ENCODE measurements at places on chromosomes 4 and X. TPM values are rescaled to one million over a fixed set of nuclear protein-coding genes. Genes with fewer than 3 reads are reported as not detected.

GRCh38 chrX:129791961-129792570 lies 12.3 kb downstream of the SASH3 start:
- no peaks in the 10 kb centered on the region for H3K36me3 ChIP-seq
- no peaks in the 10 kb centered on the region for H3K27me3 ChIP-seq
- H3K4me3 ChIP-seq, result no peak overlapping the region
- no peak for DNase-seq

- peak; percentile 42 for DNase-seq
- peaks cover 21% of the 10 kb centered on the region for H3K4me1 ChIP-seq
These were observed at the start of gene SRPX2 for GRCh38 chrX:100643956-100644860. Gene SRPX2 (plus strand): TSS chrX:100644199. CDS start chrX:100646323, 2,124 bp downstream.

GRCh38 chr4:186622788-186623464 lies 67.6 kb upstream of the MTNR1A start:
- DNase-seq, result no peak
- peaks cover 64% of the 10 kb centered on the region for H3K36me3 ChIP-seq
- H3K4me1 ChIP-seq, result no peaks in the 10 kb centered on the region
- H3K27ac ChIP-seq, result no peak overlapping the region

The GRK4 gene
- 4.3 TPM for polyA plus RNA-seq

The TMEM156 gene
- polyA plus RNA-seq, result 0.68 TPM

GRCh38 chr4:174120446-174121295 lies 162.8 kb downstream of the FBXO8 start:
- no peak overlapping the region for H3K27ac ChIP-seq
- no peak overlapping the region for H3K4me3 ChIP-seq
- peak; percentile 9 for DNase-seq
- no peaks in the 10 kb centered on the region for H3K4me1 ChIP-seq

DNA sequence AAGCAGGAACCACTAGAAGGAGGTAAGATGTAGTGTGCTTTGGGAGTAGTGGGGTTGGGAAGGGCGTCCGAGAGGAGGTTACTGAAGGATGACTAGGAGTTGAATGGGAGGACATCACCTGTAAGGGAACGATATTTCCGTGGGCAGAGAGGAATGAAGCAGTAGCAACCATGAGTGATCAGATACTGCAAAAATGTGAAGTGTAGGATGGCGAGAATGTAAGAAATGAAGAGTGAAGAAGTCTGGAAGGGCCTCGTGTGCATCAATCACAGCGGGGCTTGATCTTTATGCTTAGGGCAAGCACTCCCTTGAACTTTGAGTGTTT lies 594 bp downstream of the MSMO1 start:
- no peak for DNase-seq
- H3K27ac ChIP-seq, result peak overlapping the region; percentile 85
- peaks cover 7% of the 10 kb centered on the region for H3K36me3 ChIP-seq
- H3K27me3 ChIP-seq, result no peaks in the 10 kb centered on the region
- peaks cover 34% of the 10 kb centered on the region for H3K4me1 ChIP-seq

The MANBA gene
- polyA plus RNA-seq, result 10.7 TPM

The PNMA3 gene
- 0.03 TPM for polyA plus RNA-seq

The RTL9 gene
- 0.14 TPM for polyA plus RNA-seq

The TXK gene
- 0.12 TPM for polyA plus RNA-seq

The HPRT1 gene
- polyA plus RNA-seq, result 15.7 TPM

- H3K36me3 ChIP-seq, result peaks cover 19% of the 10 kb centered on the region
- H3K27me3 ChIP-seq, result no peaks in the 10 kb centered on the region
- no peaks in the 10 kb centered on the region for H3K4me1 ChIP-seq
These were observed 17.2 kb downstream of the FLNA start for GRCh38 chrX:154357205-154357604.

DNA sequence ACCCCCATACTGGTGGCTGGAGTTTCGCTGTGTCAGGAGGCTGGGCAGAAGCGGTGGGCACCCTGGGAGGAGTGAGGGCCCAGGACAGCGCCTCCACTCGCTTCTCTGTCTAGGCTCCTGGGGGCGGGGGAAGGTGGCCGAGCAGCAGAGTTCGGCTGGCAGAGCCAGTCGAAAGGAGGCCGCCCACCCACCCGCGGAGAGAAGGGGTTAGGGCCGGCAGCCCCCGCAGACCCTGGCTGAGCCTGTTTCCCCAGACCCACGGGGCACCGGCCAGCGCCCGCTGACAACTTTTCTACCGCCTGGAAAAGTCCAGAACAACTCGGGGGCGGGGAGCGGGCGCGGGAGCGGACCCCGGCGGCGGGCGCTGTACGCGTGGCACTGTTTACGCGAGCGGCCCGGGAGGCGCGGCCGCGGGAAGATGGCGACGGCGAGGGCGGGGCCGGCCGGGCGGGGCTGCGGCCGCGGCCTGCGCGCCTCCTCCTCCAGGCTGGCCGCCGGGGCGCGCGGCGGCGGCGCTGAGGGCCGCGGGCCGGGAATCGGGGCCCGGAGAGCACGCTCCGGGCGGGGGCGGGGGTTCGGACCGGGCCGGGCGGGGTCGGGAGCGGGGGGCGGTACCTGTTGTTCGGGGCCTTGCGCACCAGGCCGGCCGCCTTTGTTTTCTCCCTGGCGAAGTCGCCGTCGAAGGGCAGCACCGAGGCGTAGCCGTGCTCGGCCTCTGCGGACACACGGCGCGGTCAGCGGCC lies 628 bp downstream of the MXD4 start:
- H3K27ac ChIP-seq, result peak overlapping the region; percentile 54
- H3K27me3 ChIP-seq, result no peaks in the 10 kb centered on the region
- peaks cover 10% of the 10 kb centered on the region for H3K4me1 ChIP-seq
- peak overlapping the region; percentile 73 for H3K4me3 ChIP-seq
- H3K36me3 ChIP-seq, result peaks cover 6% of the 10 kb centered on the region

DNA sequence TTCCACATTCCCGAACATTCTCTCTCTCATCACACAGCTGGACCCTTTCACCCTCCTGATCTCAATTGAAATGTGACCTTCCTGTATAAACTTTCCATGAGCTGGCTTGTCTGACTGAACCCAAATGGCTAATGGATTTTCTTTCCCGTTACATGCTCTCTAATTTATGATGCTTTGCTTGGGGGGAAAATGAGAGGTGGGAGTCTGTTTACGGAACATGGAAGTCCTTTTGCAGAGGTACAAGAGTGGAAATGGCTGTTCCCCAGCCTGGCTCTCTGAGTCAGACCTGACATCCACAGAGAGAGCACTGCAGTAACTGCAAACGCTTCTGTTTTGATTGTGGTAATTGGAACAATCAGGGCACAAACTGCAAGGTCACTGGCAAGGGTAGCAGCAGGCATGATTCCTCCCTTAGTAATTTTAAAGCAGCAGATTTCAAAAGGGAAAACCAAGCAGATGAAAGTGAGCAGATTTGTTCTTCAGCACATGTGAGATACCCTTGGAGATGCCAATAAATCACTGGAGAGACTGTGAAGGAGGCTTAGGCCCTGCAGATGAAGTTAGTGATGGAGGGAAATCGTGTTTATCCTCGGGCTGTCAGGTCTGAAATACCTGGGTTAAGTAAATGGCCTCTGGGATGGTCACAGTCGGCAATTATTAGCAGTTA lies 83.9 kb downstream of the SNCA start:
- no peaks in the 10 kb centered on the region for H3K27me3 ChIP-seq
- H3K4me3 ChIP-seq, result peak overlapping the region; percentile 56
- H3K36me3 ChIP-seq, result no peaks in the 10 kb centered on the region
- H3K27ac ChIP-seq, result peak overlapping the region; percentile 95
- no peak for DNase-seq
- peaks cover 20% of the 10 kb centered on the region for H3K4me1 ChIP-seq

DNA sequence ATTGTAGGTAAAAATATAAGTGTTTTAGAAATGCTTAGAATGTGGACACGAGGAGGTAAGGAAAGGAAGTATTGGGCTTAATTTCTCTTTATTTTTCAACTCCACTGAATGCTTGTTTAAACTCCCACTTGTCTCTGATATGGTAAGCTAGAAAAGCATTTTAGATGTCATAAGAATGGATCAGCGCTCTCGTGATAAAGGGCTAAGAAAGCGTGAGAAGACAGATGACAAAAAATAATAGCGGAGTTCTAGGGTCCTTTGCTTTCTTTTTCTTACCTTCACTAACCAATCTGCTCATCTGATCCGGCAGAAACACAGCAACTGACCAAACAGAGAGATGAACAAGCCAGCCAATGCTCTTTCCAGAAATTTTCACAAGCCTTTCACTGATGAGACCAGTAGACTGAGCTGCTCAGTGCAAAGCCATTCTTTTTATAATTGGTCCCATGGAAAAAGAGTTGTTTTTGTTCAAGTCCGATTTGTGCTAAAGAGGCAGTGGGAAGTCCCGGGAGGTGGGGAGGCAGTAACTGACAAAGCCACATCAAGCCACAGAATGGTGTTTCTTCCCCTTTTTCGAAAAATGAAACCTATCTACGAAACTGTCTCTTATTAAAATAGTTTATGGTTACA lies at the start of gene TASL:
TASL (minus strand) TSS at position 405 of the 630 bp plus-strand sequence. CDS start 17,411 bp downstream, outside the sequence.
- H3K36me3 ChIP-seq, result no peaks in the 10 kb centered on the region
- no peaks in the 10 kb centered on the region for H3K4me1 ChIP-seq
- no peak for DNase-seq

GRCh38 chrX:118935352-118935751 lies 39.1 kb upstream of the LONRF3 start:
- H3K36me3 ChIP-seq, result no peaks in the 10 kb centered on the region
- no peak overlapping the region for H3K4me3 ChIP-seq
- no peak for DNase-seq
- no peaks in the 10 kb centered on the region for H3K27me3 ChIP-seq
- H3K4me1 ChIP-seq, result no peaks in the 10 kb centered on the region

The KLHL13 gene
- polyA plus RNA-seq, result 5.9 TPM

The SEL1L3 gene
- 31.6 TPM for polyA plus RNA-seq

The NPY1R gene
- polyA plus RNA-seq, result 0.01 TPM

DNA sequence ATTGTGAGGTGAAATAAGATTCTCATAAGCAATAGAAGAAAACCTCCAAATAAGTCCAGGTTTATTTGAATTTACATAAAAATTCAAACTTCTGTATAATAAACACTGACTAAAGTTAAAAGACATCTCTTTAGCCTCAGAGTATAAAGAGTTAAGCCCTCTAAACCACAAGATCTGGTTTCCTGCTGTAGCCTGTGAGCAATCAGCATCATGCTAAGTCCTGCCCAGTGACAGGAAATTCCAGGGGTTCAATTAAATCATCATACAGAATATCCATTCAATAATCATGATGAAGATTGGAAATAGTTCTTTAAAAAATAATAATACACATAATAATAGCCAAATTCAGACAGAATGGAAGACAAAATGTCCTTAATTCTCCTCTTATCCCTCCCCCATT lies 139.2 kb upstream of the DGKK start:
- DNase-seq, result no peak
- H3K4me3 ChIP-seq, result no peak overlapping the region
- H3K27ac ChIP-seq, result no peak overlapping the region
- H3K4me1 ChIP-seq, result peaks cover 4% of the 10 kb centered on the region

DNA sequence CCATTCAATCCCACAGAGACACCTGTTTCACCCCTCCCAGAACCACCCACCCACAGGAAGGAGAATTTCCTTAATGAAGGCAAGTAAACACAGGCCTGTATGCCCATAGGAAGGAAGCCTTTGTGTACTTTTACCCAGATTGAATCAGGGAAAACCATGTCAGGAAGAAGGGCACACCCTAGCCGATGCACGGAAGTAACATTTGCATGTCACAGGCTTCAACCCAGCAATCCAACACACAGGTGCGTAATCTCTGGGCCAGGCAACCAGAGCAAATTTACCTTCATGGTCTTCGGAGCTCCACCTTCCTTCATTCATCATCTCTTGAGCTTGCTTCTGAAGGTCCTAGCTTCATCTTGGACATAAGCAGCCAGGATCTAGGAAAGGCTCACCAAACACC lies 206.3 kb downstream of the SHROOM3 start:
- no peak overlapping the region for H3K4me3 ChIP-seq
- no peaks in the 10 kb centered on the region for H3K27me3 ChIP-seq
- H3K36me3 ChIP-seq, result no peaks in the 10 kb centered on the region
- H3K27ac ChIP-seq, result no peak overlapping the region

DNA sequence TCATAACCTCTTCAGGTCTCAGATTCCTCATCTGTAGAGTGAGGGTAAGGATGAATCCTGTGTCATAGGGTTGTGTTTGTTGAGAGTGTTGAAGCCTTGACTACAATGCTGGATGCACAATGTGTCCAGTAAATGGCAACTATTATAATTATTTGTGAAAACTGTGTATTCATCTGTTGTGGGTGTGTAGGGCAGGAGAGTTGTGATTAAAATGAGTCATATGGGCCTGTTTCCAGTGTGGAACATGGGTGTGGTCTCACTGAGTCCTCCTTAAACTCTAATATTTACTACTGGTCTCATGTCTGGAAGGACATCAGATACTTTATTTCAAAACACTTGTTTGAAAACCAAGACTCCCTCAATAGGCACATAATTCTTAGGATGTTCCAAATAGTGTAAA lies 208.5 kb upstream of the CASK start:
- no peak overlapping the region for H3K27ac ChIP-seq
- no peak overlapping the region for H3K4me3 ChIP-seq
- H3K36me3 ChIP-seq, result no peaks in the 10 kb centered on the region
- H3K27me3 ChIP-seq, result no peaks in the 10 kb centered on the region
- DNase-seq, result no peak

GRCh38 chrX:134167591-134168203 lies 69.3 kb upstream of the CCDC160 start:
- H3K4me1 ChIP-seq, result no peaks in the 10 kb centered on the region
- H3K27me3 ChIP-seq, result peaks cover 15% of the 10 kb centered on the region
- H3K4me3 ChIP-seq, result no peak overlapping the region
- H3K27ac ChIP-seq, result no peak overlapping the region
- no peaks in the 10 kb centered on the region for H3K36me3 ChIP-seq
- no peak for DNase-seq

GRCh38 chrX:93466383-93466782 lies 207.0 kb downstream of the NAP1L3 start:
- H3K27me3 ChIP-seq, result no peaks in the 10 kb centered on the region
- no peak overlapping the region for H3K27ac ChIP-seq
- no peak for DNase-seq

The APLN gene
- polyA plus RNA-seq, result 1.8 TPM

DNA sequence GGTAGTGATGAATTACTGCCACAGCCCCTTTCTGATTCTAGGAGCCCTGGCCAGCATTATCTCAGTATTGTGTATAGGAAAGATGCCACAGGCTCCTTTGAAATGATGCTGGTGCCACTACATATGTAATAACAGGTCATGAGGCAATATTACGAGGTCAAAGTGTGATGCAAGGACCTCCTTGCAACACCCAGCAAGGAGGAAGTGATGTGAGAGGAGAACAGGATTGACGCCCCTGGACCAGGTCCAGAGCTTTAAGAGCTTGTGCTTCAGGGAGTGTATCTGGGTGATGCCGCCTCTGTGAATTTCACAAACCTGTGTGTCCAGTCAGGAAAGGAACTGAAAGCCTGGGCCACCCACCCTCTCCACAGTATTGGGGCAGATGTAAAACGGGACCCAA lies 261.8 kb downstream of the MID1IP1 start:
- H3K27ac ChIP-seq, result no peak overlapping the region
- no peaks in the 10 kb centered on the region for H3K27me3 ChIP-seq
- no peak overlapping the region for H3K4me3 ChIP-seq
- H3K36me3 ChIP-seq, result no peaks in the 10 kb centered on the region

The TRIM60 gene
- polyA plus RNA-seq, result not detected

The POF1B gene
- polyA plus RNA-seq, result 10.4 TPM
